Stimulated activated memory B cell treated with anti-CD40 and anti-IgM and Interleukin-4, amounts not matched to agents 10 μg/mL and 1 μg/mL and 100 μg/mL, for 72 hours (primary cell): ENCODE measurements at places on chromosomes 5 and 9.

- H3K4me1 ChIP-seq, result peaks cover 6% of the 10 kb centered on the region
- H3K27me3 ChIP-seq, result peaks cover 12% of the 10 kb centered on the region
- H3K4me3 ChIP-seq, result no peak overlapping the region
Observed at GRCh38 chr9:115413304-115413703, 295.3 kb upstream of the TNC start.

- H3K27me3 ChIP-seq, result peaks cover 27% of the 10 kb centered on the region
- no peak for ATAC-seq
- no peaks in the 10 kb centered on the region for H3K4me1 ChIP-seq
- no peaks in the 10 kb centered on the region for H3K36me3 ChIP-seq
- H3K4me3 ChIP-seq, result no peak overlapping the region
Observed at GRCh38 chr5:170648541-170648940, 135.0 kb upstream of the GABRP start.

- H3K27me3 ChIP-seq, result no peaks in the 10 kb centered on the region
- H3K27ac ChIP-seq, result no peak overlapping the region
- H3K4me1 ChIP-seq, result no peaks in the 10 kb centered on the region
- no peak overlapping the region for H3K4me3 ChIP-seq
- ATAC-seq, result no peak
Observed at GRCh38 chr9:92639791-92640271, 30.1 kb downstream of the IPPK start.

DNA sequence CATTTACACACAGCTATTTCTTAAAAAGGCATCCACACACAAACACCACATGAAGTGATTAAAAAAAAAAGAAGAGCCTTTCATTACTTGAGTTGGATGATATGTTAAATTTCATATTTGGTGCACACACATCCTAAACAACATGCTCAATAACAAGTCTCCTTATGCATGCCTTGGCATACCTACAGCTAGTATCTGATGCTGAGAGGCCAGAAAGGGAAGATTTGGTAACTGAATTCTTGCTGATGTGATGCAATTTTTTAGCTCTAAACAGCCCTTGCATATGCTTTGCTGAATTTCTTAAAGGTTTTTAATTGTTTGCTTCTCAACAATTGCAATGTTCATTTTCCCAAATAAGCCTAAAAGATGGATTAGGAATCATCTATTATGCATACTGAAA is 338.8 kb downstream of the ARL15 start:
- H3K27me3 ChIP-seq, result no peaks in the 10 kb centered on the region
- no peak for ATAC-seq
- H3K4me1 ChIP-seq, result no peaks in the 10 kb centered on the region
- H3K4me3 ChIP-seq, result no peak overlapping the region

DNA sequence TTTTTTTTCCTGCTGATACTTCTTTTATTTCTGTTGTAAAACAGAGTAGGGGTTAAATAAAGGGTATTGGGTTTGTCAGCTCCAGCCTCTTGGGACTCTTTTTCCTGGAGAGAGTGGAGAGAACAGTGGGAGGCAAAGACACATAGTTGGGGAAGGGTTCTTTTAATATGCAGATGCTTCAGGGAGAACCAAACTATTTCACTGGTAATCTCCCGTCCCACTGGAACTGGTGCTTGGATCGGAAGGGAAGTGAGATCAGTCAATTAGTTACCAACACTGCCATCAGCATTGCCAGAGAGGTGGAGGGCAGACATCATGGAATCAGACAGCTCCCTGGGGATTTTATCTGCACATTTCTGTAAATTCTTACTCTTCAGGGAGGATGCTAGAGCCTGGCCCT is 47.6 kb upstream of the ELOVL7 start:
- no peaks in the 10 kb centered on the region for H3K4me1 ChIP-seq
- H3K27me3 ChIP-seq, result no peaks in the 10 kb centered on the region
- H3K36me3 ChIP-seq, result peaks cover 53% of the 10 kb centered on the region
- H3K27ac ChIP-seq, result no peak overlapping the region
- ATAC-seq, result no peak
- H3K4me3 ChIP-seq, result no peak overlapping the region

GRCh38 chr5:41410737-41411136 is 99.7 kb downstream of the PLCXD3 start:
- no peak overlapping the region for H3K4me3 ChIP-seq
- no peak overlapping the region for H3K27ac ChIP-seq
- no peak for ATAC-seq
- no peaks in the 10 kb centered on the region for H3K36me3 ChIP-seq
